OCI-LY7 (cell line): ENCODE measurements at places on chromosomes 3 and 15. TPM values are rescaled to one million over a fixed set of nuclear protein-coding genes. Genes with fewer than 3 reads are reported as not detected.

The ANKRD63 gene
- not detected in 2 replicates for total RNA-seq

The IGSF11 gene
- total RNA-seq: not detected in 2 replicates

The COL6A5 gene
- not detected in 2 replicates for total RNA-seq

DNA sequence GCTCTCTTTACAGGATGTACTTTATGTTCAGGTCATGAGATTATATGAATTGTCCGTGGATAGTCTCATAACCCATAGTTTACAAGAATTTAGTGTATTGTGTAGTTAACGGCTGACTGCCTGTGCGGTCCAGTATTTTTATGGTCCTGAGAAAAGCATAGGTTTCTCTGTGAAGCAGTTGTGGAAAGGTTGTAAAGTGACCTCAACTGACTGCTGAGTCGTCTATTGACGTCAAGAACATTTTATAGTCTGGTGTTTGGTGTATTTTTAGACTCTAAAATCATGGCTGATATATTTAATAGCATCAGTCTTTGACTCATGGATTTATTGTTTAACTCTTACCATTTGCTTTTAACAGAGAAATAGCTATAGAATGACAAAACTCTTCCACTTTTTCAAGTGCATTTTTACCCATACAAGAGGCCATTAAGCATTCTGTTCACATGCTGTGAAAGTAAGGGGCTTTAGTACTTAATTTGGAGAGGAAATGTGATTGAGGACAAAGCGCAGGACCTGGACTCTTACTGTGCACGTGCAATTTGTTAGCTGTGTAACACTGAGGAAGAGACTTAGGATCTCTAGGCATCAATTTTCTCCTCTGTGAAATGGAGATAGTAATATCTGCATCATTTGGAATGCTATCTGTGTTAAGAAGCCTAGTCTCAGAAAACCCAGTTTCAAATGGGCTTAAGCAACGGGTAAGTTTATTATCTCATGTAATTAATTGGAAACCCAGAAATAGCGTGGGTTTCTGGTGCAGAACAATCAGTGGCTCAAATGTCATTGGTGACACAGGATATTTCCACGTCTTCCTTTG, 240.8 kb downstream of the NFKBIZ start:
- DNase-seq: no peak

DNA sequence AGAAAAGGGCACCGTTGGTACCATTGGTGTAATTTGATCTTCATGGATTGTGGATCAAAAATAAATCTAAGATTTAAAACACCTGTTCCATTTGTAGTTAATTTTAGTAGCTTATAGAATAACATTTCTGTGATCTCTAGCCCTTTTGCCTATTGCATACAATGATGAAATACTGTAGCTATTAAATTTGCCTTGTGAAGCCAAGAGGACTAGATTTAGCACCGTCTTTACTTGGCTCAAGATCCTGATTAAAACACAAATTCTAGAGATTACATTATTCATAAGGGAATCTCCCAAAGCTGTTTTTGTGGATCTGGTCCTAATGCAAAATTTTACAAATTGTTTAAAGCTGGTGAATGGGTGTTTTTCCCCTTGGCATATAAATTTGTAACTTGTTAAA, 8.2 kb downstream of the TBC1D23 start:
- no peak for DNase-seq

DNA sequence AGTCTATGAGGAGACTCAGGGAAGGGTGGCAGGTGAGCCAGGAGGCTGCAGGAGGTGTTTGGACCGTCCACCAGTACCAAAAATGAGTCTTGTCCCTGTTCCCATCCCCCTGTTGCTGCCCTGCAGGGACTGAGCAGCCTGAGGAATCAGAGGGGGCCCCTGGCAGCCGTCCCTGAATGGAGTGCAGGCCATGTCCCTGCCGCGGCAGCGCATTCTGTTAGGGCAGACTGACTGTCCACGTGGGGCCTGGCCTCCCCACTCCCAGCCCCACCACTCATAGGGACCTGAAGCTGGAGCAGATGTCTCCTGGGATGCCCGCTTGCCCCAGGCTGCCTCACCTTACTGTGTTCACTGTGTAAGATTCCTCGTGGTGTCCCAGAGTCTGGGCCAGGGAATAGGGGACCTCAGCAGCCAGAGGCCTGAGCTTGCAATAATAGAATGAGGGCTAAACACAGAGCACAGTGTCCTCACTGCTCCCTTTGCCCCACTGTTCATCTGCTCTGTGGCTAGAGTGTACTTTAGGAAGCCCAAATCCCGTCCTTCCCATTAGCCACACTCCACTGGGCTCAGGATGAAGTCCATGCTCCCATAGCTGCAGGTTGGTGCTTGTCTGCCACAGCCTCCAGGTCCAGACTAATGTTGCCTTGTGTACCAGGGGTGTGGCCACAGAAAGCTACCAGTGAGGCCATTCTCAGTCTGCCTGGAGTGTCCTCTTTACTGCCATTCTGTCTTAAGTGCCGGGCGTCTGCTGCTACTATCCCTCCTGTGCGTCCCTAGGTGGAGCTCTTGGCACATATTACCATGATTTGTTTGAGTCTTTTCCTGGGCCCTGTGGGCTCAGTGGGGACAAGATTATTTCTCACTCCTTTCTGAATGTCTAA, 63.2 kb downstream of the HCN4 start:
- peak; percentile 45 for DNase-seq

DNA sequence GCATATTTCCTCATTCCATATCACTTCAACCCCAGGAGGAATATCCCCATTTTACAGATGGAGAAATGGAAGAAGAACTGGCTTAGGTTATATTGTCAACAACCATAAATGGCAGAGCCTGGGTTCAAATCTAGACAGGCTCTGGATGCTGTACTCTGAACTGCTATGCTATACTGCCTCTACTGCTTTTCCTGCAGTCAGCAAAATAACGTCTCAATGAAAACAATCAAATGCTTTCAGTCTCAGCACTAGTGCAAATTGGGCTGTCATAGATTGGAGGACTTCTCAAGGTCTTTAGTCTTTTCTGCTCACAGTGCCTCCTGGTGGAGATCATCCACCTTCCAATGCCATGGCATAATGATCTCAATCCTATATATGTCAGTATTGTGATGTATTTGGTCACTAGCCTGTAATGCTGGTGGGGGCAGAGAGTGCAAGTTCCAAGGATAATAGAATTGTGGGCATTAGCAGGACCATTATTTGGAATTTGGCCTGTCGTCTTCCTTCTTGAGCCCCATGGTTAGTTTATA, 285.0 kb downstream of the CLSTN2 start:
- no peak for DNase-seq

DNA sequence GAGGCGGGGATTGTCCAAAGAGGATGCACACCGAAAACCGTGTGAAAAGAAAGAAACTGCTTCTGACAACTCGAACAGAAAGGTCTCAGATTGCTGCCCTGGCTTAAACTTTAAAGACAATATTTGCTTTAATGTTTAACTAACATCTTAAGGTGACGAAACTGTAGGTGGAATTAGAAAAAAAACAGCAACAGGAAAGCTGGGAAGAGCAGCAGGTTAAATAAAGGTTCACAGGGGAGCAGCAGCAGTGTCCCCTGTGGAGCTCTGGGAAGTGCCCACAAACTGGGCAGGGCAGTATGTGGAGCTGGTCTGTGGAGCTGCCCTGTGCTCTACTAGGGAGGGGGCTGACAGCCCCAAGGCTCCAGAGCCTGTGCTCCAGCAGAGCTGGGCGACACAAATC, 25.4 kb downstream of the RUVBL1 start:
- no peak for DNase-seq

The RASGRF1 gene
- 4.5 and 7.3 TPM in 2 replicates for total RNA-seq

DNA sequence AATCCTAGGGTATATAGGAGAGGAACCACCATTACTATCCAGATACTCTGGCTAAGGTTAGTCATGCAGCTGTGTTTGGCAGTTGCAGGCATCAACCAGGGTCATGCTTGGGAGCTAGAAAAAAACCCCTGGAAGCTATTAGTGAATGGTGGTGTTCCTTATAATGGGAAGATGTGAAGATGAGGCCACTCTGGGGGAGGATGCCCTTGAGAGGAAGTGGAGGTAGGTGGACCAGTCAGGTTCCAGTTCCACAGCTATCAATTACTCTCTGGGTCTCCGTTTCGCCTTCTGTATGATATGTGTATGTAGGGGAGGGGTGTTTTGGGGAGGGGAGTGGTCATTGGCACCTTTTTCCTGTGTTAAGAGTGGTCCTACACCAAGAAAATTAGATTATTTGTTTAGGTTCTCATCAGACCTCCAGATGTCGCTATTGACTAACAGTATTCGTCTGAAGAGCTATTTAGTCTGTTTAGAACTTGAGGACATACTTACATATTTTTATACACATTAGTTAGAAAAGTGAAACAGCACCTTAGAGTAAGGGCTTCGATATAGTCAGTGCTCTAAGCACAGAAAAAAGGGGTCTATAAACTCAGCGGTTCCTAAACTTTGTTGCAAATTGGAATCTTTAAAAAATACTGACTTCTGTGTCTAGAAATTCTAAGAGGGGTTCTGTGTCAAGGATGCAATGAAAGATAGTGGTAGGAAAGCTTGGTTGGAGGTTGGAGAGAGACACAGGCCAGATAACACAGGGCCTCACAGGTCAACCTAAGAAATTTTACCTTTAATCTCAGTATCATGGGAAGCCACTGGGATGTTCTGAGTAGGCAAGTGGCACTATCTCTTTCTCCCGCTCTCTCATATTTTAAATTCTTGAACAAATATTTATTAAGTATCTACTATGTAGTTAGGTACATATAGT, 9.1 kb upstream of the HPS3 start:
- DNase-seq: peak; percentile 81

DNA sequence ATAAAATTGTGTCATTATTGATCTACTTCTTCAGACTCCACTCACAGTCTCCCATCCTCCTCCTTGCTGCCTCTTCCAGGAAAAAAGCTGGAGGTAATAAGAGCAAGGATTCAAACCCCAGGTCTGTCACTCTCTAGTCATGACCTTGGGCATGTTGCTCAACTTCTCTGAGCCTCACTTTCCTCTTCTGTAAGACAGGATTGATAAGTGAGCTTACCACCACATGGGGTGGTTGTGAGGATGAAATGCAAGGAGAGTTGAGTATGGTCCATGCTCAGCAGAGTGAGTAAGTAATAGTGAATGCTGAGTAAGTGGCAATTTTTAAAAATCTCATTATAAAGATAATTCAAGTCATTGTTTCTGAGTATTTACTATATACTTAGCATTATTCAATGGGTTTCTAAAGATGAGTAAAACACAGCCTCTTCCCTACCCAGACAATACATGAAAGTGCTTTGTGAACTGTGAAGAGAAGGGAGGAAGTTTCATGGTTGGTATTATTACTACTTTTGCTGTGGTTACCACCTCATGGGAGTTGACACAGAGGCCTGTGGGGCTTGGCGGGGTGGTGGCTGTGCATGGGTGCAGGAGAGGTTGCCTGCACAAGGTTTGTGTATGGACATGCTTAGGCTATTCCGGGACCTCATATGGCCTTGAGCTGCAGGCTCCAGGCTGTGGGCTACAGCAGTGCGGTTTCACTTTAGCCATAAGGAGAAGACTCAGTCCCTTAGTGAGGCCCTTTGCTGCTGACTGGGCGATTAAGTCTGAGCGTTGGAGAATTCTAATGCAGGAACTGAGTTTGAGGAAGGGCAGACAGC, 30.0 kb downstream of the SLC6A11 start:
- DNase-seq: peak; percentile 16

DNA sequence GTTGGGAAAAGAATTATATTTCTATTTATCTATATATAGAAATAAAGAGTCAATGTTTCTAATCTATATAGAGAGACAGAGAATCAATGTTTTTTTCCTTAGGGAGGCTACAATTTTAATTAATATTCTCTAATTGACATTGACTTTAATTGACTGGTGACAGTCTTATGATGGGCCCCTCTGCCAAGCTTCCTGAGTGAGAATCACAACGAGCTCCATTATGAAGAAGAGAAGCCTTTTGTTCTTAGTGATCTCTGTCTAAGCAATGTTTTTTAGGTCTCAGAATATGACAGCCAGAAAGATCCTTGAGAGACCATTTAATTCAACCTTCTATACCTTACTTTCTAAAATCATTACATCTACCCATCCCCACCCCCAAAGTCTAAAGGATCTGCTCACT, 70.9 kb downstream of the IGSF11 start:
- DNase-seq: no peak

- DNase-seq: no peak
These were observed 51.0 kb downstream of the MCF2L2 start for GRCh38 chr3:183377307-183377959.

DNA sequence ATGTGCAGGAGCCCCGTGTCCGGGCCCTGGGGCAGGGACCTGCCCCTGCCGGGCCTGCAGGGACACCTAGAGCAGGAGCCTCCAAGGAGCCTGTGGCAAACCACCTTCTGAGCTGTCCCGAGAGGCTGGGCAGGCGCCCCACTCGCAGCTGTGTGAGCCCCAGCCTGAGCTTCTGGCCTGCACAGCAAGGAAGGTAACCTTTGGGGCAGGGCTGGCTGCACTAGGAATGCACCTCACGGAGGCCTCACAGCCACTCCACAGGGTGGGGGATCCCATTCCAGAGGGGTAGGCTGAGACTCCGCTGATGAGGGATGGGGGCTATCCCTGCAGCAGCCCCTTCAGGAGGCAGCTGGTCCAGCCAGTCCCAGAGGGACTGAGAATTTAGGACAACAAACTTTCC, 68.1 kb downstream of the DNAJB8 start:
- DNase-seq: no peak

DNA sequence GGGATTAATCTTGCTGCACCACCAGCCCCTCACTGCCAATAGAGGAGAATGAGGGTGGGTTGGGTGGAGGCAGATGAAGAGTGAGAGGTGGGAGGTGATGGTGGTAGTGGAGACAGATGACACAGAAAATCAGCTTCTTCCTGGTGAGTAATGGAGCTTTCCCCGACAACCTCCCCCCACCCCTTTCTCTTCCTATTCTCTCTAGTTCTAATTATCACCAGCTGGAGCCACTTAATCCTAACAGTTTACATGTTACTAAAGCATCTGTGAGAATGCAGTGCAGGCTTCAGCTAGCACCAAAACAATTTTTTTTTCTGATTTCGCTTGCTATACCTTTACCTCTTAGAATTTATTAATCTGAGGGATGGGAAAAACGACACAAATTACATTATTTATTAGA, 116.1 kb upstream of the DNAJC19 start:
- DNase-seq: no peak

- no peak for DNase-seq
These were observed 66.4 kb upstream of the CCNL1 start for GRCh38 chr3:157226173-157226847.

DNA sequence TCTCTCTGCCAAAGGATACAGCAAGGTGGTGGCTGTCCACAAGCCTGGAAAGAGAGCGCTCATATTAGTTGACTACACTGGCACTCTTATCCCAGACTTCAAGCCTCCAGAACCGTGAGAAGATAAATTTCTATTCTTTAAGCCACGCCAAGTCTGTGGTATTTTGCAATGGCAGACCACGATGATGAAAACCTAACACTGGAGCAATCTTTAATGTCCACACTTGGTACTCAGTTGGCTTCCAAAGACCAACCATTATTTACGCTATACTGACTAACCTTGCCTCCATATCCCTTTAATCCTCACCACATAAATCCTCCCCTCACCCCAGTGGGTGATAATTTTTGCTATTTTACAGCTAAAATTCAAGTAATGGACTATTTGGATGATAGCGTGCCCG, 16.9 kb upstream of the LACTB start:
- no peak for DNase-seq

DNA sequence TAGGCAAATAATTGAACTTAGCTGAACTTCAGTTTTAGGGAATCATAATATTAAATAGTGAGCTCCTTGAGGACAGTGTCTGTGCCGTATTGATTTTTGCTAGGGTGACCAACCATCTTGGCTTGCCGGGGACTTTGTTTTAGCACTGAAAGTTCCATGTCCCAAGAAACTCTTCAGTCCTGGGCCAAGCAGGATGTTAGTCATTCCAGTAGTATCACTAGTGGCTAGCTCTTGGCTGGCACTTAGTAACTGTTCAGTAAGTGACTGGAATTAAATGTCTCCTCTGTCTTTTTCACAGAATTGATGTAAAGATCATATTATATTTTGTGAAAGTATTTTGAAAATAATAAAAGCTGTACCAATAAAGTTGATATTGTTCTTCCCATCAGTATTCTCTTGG, 42.3 kb downstream of the RSRC1 start:
- no peak for DNase-seq

The CCDC39 gene
- not detected in 2 replicates for total RNA-seq
